Activated CD4-positive, alpha-beta T cell treated with anti-CD3 and anti-CD28 coated beads, Interleukin-2, Interleukin-4, amounts not matched to agents 100 ng/mL and 50 ng/mL, durations not matched to agents 16 hours and 8 hours (primary cell): ENCODE measurements at places on chromosomes 3 and 15.

GRCh38 chr3:31979001-31979697, 1.9 kb downstream of the OSBPL10 start:
- DNase-seq: peak; percentile 67

- no peak for DNase-seq
These were observed 127.0 kb downstream of the CHSY1 start for GRCh38 chr15:101124731-101125451.

DNA sequence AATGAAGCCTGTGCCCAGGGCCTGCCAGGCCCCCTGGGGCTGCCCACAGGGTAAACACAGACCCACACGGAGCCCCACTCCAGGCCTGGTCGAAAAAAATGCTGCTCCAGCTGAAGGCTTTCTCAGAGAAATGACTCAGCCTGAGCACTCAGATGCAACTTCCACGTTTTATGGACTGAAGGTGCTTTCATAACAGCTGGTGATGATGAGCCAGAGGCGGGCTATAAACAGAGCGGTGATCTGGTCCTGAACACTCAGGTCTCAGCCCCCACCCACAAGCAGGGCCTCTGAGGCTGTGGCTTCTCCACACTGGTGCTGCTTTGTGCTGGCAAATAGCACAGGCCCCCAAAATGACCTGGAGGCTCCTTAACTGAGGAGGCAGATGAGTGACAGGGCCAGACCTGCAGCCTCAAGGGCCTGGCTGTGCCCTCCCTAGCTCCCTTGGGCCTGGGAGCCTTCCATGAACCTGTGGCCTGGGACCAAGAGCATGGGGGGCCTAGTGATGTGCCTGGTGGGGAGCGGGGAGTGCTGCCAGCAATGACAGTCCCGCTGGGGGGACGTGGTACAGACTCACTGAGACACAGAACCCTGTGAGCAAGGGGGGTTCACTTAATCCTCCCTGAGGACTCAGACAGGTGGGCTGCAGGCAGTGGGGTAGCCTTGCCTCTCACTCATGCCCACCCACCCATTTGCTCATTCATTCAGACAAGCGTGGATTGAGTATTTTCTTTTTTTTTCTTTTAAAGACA, 23.0 kb upstream of the FURIN start:
- peak; percentile 82 for DNase-seq

DNA sequence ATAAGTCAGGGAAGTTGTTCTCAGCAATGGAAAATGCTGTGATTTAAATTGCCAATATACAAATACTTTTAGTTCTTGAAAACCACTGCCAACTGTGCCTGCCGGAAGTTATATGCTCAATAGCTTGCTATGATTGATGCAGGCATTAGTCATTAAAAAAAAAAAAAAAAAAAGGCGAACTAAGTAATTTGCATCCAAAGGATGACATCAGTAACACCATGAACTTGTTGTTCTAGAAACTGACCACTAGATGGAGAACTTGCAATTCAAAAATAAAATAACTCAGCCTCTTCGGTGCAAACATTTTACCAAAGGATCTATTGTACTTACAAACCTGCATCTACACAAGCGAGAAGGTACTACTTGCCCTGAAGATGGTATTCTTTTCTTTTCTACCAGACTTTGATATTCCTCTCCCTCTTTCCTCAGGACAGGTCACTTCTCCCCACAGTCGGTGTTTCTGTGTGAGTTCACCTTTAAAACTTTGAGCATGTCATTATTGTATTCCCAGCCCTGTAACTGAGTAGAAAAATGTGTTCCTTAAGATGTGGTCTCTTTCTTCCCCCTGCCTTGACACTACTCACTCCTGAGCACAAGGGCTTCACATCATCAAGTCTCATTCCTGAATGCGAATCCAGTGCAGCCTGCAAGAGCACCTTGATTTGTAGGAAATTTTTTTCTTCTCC, 115.0 kb upstream of the VEPH1 start:
- DNase-seq: peak; percentile 45

- no peak for DNase-seq
These were observed 622.2 kb downstream of the NTRK3 start for GRCh38 chr15:87634361-87634760.

- DNase-seq: no peak
These were observed 32.7 kb upstream of the DLG1 start for GRCh38 chr3:197331131-197331530.
